A549 (cell line): ENCODE measurements at places on chromosomes 12 and 14. TPM values are rescaled to one million over a fixed set of nuclear protein-coding genes. Genes with fewer than 3 reads are reported as not detected.

- DNase-seq: no peak
These were observed 23.4 kb downstream of the CGRRF1 start for GRCh38 chr14:54533100-54533499.

DNA sequence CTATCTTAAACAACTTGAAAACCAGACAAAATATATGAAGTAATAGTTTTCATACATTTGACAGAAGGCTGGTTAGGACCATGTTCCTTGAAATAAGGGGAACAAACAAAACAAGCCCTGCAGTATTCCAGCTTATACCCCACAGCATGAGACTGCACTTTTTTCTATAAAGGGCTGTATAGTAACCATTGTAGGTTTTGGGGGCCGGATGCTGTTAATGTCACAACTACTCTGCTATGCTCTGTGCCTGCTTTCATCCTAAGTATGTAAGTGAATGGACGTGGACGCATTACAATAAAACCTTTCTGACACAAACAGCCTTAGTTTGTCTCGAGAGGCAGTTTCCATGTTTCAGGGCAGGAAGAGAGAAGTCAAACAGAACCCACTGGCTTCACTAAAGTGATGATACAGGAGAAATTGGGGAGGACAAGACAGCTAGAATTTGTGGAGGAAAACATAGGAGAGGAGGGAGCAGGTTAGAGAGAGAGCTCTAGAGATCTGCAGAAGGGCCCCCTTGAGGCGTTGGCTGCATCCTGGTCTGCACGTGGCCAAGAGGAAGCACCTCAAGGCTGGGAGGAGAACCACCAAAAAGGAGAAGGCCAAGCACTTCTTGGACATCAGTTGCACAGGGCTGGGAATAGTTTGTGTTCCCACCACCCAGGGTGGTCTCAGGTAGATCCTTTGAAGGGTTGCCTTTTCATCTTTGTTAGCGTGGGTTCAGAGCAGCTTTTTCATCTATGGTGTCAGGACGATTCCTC is 63.7 kb downstream of the TRAF3 start:
- no peak for DNase-seq

DNA sequence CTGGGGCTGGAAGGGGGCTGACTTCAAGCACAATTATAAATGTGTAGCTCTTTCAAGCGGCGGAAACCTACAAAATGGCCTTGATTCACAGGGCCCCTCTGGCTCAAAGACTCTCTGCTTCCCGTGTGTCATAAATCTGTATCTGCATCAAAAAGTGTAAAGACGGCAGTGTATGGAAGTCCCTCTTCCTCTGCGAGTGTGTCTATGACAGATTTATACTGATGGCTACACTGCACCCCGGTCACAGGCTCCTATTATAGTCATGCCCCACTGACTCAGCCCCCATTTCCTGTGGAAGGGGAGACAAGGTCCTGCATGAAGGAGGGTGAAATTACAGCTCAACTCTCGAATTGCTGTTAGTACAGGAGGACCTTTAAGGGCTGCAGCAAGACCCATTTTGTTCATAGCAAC is 68.6 kb downstream of the HMGA2 start:
- DNase-seq: no peak

DNA sequence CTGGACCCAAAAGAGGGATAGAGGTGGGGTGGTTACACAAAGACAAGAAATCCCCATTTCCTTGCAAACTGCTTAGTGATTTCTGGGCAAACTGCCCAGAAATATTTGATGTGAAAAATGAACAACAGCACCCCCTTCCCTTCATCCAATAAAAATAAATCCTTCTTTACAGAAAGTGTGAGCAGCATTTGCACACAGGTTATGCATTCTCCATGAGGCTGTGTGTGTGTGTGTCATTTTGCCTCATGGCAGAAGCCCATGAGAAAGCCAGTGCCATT is 17.2 kb upstream of the NRXN3 start:
- no peak for DNase-seq

LRP1 gene
- 8.6 to 9.6 TPM (median 9.4 TPM) in 3 replicates for polyA plus RNA-seq
